ENCODE measurements at places on chromosomes 4 and X.

- no peak for DNase-seq
These were observed 205.1 kb downstream of the STPG2 start for GRCh38 chr4:97938141-97938540.

DNA sequence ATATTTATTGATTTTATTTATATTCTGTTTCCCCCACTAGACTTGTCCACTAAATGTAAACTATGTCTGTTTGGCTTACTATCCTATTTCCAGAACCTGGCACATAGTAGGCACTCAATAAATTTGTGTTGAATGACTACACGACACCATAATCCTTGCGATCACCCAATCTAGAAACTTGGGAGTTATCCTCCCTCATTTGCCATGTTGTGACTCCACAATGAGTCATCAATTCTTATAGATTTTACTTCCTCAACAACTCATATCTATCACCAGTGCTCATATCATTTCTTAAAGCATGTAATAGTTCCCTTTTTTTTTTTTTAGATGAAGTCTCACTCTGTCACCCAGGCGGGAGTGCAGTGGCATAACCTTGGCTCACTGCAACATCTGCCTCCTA lies 39.9 kb upstream of the VAMP7 start:
- DNase-seq, result no peak

GRCh38 chrX:40174001-40174853 lies 76.5 kb upstream of the BCOR start:
- DNase-seq, result peak; percentile 67

DNA sequence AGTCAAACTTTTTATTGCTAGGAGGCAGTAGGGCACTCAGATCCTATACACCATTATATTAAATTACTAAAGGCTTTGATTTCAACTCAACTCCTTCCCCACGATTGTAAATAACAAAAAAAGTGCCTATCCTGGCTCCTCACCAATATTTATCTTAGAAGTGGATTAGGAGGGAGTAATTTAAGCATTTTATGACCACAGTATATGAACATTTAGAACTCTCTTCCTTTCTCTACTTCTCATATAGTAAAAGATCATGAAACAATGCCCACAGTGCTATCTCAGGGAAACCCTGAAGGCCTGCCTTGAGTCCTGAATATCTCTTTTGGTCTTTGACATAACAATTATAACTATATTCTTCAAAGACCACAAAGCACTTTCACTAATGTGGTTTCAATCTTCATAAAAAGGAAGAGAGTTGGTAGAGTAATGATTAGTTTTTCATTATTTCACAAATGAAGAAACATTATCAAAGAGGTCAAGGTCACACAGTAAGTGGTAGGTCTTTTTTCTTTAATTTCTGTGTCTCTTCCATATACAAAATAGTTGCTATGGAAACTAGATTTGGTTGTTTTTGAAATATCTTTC lies 29.1 kb upstream of the ADH1C start:
- no peak for DNase-seq

DNA sequence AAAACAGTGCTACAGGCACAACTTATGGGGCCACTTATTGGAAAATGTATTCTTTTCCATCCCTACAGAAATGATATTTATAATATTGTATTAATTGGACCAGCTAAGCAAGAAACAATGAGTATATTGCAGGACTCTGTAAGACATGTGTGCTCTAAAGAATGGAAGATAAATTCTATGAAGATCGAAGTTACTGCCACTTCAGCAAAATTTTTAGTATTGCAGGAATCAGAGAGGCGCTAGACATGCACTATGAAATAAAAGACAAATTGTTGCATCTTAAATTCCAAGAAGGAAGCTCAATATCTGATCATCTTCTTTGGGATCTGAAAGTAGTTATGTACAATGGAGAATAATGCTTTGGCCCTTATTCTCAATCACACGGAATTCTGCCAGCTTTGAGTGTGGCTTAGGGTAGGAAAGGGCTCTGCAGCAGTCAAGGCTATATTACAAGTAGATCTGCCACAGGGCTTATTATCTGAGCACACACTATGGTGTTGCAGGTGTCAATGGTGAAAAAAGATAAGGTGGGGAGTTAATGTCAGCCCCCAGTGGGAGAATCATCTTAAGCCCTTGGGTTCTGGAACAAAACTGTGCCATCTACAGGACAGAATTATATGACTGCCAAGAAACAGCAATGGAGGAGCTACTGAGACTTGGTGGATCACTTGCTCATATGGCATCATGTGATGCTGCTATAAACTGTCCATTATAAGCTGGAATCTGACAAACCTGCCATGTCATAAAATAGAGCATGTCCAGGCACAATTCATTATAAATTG lies 334.0 kb upstream of the NDST3 start:
- no peak for DNase-seq

DNA sequence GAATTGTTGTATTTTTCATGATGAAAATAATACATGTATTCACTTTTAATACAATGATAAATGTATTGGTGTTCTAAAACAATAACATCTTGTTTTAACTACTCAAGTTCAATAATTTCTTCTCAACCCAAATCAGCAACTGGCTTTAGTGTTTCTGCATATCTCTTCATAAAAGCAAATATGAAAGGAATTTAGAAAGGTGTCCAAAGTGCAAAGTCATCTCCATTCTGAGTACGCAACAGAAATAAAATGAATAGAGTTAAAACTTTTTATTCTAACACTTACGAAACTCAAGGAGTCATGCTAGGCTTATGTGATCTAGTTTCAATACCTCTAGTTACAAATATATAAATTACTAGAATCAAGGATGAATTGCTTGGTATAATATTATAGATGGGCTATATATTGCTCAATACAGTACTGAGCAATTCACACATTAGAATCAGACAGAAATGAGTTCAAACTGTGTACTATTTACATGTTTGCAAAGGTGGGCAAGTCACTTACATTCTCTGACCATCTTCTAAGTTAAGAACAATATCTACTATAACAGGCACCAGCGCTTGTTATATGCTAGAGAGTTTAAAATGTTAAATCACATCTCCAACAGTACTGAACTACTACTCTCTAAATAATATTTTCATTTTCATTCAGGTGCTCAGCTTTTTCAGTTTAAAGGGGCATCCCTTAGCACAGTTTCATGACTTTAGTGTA lies 51.5 kb downstream of the PPA2 start:
- no peak for DNase-seq

- no peak for DNase-seq
These were observed 5.7 kb upstream of the SERTM2 start for GRCh38 chrX:111505783-111506182.

DNA sequence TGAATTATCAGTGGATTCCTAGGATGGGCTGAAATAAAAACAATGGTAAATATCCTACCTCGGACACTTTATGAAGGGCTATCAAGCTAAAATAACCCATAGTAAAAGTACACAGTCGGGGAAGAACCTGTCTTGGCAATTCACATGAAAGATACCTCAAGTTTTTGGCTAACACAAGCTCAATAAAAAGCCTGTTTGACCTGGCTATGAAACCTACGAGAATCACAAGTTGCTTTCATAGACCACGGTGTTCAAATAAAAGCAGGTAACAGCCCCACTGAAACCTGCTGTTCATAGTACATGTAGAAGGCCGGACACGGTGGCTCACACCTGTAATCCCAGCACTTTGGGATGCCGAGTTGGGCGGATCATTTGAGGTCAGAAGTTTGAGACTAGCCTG lies 12.3 kb downstream of the RLIM start:
- no peak for DNase-seq

- no peak for DNase-seq
These were observed 38.3 kb downstream of the NOCT start for GRCh38 chr4:139053909-139054308.

GRCh38 chr4:40916880-40917279 lies 167.1 kb downstream of the NSUN7 start:
- DNase-seq, result peak; percentile 40

GRCh38 chrX:68945603-68946228 lies 116.9 kb downstream of the EFNB1 start:
- no peak for DNase-seq

DNA sequence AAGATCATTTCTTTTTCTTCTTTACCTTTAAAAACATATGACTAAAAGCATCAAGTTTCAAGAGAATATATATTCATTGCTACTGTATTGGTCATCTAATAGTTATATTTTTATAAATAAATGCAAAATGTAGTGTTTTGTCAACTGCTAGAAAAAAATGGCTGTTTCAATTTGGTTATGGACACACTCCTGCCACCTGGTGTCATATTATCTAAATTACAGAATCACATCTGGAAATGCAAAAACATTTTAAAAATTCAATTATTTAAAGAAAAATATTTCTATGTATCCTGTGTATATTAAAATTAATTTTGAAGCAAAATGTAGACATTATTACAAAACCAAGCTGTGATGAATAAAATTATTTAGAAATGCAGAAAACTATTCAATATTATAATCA lies 329.4 kb upstream of the PCDH18 start:
- no peak for DNase-seq

DNA sequence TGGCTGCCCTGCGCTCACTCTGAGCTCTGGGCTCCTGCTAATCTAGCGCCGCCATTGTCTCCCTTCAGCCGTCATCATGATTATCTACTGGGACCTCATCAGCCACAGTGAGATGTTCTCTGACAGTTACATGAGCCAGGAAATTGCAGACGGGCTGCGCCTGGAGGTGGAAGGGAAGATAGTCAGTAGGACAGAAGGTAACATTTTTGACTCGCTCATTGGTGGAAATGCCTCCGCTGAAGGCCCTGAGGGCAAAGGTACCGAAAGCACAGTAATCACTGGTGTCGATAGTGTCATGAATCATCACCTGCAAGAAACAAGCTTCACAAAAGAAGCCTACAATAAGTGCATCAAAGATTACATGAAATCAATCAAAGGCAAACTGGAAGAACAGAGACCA lies 21.8 kb upstream of the PIN4 start:
- no peak for DNase-seq

Measured in activated T-cell treated with anti-CD3 and anti-CD28 coated beads for 24 hours (primary cell).